ENCODE measurements at places on chromosomes 1 and 21.

DNA sequence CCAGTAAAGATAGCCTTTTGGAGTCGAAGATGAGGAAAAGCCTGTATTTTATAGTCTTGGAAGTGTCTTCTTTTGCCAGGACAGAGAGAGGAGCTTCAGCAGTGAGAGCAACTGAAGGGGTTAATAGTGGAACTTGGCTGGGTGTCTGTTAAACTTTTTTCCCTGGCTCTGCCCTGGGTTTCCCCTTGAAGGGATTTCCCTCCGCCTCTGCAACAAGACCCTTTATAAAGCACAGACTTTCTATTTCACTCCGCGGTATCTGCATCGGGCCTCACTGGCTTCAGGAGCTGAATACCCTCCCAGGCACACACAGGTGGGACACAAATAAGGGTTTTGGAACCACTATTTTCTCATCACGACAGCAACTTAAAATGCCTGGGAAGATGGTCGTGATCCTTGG lies at the start of gene VCAM1:
VCAM1 (plus strand) TSS at position 253 of the 400 bp plus-strand sequence; CDS start at position 372, 119 bp downstream.
- DNase-seq = no peak

DNA sequence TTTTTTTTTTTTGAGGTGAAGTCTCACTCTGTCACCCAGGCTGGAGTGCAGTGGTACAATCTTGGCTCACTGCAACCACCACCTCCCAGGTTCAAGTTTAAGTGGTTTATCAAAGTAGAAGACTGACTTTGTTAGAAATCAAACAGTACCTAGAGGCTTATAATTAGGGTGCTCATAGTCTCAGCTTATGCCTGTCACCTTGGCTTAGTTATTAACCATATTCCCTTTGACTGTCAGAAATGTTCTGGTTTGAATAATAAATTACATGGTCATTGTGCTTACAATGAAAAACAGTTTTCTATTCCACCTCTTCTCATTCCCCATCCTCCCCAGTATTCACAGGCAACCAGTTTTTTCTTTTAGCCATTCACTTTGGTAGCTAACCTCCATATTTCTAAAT lies 54.8 kb downstream of the CTTNBP2NL start:
- no peak for DNase-seq

DNA sequence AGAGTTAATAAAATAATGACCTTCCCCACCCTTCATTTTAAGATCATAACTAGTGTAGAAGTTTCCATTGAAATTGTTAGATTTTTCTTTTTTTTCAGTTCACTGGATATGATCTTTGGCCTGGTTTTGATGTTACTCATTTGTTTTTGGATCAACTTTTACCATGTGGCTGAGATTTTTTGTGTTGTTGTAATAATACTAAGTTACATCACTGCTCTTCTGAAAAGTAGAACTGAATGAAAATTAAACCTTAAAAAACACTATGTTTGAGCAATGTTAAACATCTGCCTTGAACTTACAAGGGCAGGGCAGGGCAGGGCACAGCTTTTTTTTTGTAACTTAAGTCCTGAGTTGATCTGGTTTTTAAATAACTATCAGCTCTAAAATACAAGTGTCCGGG lies 204.8 kb upstream of the ADAMTS5 start:
- DNase-seq = no peak

- no peak for DNase-seq
These were observed 35.8 kb downstream of the NCAM2 start for GRCh38 chr21:21034036-21034435.

GRCh38 chr1:4017636-4018365 lies 117.7 kb upstream of the C1orf174 start:
- DNase-seq = no peak

DNA sequence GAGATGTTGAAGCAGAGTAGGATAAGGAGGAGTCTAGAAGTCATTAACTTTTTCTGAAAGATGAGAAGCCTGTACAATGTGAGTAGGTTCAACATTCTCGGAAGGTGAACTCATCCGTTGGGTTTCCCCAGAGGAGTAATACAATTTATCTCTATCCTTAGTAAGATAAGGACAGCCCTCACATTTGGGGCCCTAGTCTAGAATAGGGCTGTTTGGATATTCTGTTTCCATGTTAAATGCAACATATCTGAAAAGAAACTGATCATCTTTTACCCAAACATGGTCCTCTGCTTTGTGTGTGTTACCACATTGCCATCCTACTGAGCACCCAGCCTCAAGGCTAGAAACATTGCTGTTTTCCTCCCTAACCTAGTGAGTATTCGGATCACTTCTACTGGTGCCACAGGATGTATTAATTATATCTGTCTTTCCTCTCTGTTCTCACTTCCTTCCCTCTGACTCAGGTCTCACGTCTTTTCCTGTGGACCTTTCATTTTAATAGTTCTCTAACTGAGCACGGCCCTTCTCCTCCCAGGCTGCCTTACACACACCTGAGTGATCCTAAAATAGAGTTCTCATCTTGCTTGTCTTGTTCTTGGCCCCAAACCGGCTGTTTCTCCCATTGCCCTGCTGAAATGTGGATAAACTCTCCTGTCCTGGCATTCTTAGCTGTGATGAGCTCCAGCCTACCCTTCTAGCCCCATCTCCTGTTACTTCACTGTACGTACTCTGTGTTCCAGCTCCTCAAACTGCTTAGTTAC lies 91.7 kb downstream of the CDC14A start:
- no peak for DNase-seq

- DNase-seq = no peak
These were observed 921.5 kb downstream of the TTLL7 start for GRCh38 chr1:83077411-83077810.

GRCh38 chr1:42250164-42250563 lies 84.9 kb downstream of the FOXJ3 start:
- no peak for DNase-seq

DNA sequence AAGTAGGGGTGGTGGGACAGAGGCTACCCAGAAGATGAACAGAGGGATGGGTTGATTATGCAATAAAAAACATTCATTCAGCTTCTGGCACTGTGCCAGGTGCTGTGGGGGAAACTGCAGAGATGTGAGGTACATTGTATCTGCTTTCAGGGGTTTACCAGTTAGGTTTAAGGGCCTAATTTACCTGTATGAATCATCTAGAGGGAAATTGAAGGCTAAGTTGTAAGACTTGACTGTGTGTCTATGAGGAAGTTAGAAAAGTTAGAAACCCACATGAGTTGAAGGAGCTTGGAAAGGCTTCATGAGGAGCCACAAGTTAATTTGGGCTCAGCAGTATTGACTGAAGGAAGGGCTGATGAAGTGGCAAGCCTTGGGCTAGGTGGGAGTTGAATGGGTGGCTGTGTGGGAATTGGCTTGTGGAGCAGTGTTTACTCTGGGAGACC lies 36.7 kb upstream of the APOBEC4 start:
- no peak for DNase-seq
